ENCODE measurements at places on chromosomes 3 and 15.

- no peak for DNase-seq
Measured at GRCh38 chr3:124132813-124133212, 140.9 kb upstream of the ROPN1 start.

DNA sequence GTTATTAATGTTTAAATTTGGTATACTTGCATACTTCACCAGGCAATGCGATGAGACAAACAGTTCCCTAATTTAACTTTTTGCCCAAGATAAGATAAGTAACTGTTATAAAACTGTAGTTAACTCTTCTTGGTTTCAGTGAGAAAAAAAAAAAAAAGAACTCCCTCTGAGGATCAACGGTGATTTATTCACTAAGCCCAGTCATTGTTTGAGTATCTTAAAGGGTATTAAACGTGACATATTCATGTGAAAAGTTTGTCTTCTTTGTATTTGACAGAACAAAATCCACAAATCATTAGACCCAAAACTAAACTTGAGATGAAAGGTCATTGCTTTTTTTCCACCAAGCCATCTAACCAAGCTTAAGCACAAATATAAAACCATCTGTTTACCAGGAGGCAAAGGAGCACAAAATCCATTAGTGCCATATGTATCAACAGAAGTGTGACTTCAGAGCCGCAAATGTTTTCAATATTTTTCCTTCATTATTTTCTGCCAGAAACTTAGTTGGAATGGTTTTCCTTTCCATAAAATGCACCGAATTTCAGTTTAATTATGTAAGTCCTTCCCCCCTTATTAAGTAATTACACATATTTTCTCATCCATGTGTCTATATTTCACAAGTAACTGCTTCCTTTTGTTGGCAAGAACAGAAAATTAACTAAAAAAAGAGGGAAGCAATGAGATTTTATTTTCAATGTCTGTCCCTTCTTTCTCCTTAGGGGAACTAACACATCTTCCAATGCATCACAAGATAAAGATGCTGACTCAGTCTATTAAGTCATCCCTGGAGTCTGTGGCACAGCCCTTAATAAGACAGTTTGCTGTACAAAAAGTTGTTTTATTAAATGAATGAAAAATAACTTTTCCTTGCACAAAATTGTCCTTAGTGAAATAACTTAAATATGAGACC lies 92.2 kb upstream of the RAP2B start:
- no peak for DNase-seq

DNA sequence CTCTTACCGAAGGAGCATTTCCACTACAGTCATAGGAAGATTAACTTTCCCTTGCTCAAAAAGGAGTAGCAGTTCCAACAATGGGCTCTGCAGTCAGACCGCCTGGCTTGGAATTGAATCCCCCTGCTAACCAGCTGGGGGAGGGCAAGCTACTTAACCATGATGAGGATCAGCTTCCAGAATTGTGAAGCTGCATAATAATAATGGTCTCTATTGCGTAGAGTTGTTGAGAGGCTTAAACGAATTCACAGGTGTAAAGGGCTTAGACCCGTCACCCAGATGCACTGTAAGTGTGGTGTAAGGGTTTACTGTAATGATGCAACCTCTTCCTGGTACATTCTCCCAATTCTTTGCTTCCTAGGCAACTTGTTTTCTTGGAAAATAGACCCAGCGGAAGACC lies 185.2 kb upstream of the RGMA start:
- DNase-seq: peak; percentile 64

- DNase-seq: no peak
Measured at GRCh38 chr3:176037636-176038035, 1159.6 kb downstream of the TBL1XR1 start.

GRCh38 chr3:97871801-97872524 lies 50.2 kb downstream of the CRYBG3 start:
- DNase-seq: no peak

DNA sequence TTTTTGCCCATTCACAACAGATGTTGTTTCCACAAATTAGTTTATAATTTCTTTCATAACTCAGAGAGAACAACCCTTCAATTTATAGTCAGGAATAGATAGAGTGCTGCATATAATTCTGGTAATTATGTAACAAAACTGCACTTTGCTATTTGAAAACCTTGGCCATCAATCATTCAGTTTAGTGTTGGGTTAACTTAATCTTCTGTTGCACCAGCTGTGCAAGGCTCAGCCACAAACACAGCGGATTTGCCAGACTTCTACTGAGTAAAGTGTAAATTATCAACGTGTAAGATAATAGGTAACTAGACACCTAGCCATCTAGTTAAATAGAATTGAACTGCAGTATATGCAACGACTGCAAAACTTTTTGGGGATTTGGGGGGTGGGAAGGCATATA lies 1064.3 kb upstream of the EPHA6 start:
- no peak for DNase-seq

- no peak for DNase-seq
Measured at GRCh38 chr3:136074546-136075170, 109.1 kb downstream of the PPP2R3A start.

GRCh38 chr3:158652463-158652862 lies 8.1 kb downstream of the GFM1 start:
- DNase-seq: no peak

DNA sequence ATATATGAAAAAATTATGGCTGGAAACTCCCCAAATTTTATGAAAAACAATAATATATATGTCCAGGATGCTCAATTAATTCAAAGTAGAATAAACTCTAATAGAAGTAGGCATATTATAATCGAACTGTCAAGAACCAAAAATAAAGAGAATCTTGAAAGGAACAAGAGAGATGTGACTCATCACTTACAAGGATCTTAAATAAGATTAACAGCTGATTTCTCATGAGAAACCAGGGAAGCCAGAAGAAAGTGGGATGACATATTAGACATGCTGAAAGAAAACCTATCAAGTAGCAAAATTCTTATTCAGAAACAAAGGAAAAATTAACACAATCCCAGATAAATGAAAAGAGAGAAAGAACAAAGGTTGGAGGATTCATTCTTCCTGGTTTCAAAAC lies 66.8 kb downstream of the FAIM start:
- DNase-seq: no peak

DNA sequence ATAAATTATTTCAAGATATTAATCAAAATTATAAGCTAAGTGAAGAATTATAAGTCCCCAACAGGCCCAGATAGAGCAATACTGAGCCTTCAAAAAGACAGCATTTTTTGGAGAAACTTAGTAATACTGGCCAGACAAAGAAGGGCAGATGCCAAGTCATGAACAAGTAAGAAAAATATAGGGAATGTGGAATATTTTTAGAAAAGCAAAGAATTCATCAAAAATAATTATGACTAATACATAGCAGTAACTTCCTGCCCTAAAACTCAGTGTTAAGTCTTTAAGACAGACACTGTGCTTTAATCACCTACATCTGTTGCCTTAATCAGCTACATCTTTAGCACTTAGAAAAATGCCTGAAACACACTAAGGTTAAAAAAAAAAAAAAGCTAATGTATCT lies 31.2 kb downstream of the DPH6 start:
- DNase-seq: no peak

DNA sequence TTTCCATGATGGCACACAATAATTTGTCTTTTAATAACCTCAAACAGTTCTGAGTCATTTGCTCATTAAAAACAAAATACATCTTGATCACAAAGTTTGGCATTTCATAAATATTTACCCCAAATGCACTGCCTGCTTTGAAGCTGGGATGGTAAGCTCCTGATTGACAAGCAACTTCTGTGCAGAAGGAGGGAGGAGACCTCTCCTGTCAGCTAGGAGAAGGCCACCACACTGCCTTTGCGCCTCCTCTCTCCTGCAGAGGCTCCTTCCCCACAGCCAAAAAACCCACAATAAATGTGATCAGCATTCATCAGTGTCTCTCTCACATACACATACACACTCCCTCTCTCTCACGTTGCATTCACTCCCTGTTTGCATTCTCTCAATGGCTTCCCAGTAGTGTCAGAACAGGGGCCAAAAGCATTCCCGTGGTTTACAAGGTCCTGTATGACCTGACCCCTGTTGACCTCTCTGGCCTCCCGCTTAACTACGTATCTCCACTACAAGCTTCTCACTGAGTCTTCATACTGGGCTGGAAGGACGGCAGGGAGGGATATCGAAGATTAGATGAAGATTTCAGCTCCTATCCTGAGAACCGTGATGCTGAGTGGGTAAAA lies 216.4 kb downstream of the FOXP1 start:
- DNase-seq: no peak

- DNase-seq: no peak
Measured at GRCh38 chr3:9108876-9109567, 140.4 kb downstream of the SRGAP3 start.

DNA sequence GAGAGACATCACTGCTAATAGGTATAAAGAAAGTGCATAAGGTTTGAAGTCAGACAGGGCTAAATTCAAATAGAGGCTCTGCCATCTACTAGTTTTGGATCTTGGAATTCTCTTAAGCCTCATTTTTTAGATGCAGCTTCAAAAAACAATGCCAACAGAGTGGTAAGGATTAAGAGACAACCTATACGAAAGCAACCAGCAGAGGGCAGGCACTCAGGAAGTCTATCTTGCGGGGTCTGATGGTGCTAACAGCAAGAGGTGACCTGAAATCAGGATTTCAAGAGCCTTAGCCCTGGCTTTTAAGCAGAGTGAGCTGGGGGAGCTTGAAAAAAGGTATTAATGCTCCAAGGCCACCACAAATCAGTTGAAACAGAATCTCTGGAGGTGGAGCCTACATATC lies 40.7 kb downstream of the LDHAL6B start:
- peak; percentile 80 for DNase-seq

DNA sequence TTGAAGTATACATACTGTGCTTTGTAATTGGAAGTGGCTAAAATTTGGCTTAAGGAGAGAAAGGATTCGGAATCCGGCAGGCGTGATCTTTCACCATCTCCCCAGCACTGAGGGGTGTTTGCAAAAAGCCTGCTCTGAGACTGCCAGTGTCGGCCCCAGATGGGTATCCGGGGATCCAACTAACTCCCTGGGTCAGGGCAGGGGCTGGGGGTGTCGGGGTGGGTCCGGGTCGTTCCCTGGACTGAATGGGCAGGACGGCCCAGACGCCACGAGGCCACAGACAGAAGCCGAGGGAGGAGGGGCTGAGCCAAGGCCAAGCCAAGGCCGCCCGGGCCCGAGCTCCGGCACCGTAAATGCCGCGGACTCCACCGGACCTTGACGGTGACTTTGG lies 349 bp downstream of the PPIB start:
- no peak for DNase-seq

- peak; percentile 14 for DNase-seq
Measured at GRCh38 chr15:79221696-79222095, 60.8 kb upstream of the ANKRD34C start.

Data from kidney (tissue), 22 donors.